HL-60 (cell line): ENCODE measurements at places on chromosomes 7 and 10.

- DNase-seq: no peak
Measured at GRCh38 chr10:67978749-67979148, 94.3 kb downstream of the SIRT1 start.

DNA sequence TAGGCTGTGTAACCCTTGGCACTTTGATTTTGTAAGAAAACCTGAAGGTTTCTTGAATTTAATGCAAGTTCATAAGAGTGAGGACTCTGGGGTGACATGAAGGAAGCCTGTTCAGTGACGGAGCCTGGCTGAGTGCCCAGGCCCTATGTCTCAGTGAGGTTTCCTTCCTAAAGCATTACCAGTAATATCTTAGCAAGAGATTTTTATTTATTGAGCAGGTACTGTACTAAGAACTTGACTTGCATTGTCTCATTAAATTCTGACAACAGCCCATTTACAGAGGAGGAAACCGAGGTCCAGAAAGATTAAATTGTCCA, 197.2 kb downstream of the HECW1 start:
- no peak for DNase-seq

DNA sequence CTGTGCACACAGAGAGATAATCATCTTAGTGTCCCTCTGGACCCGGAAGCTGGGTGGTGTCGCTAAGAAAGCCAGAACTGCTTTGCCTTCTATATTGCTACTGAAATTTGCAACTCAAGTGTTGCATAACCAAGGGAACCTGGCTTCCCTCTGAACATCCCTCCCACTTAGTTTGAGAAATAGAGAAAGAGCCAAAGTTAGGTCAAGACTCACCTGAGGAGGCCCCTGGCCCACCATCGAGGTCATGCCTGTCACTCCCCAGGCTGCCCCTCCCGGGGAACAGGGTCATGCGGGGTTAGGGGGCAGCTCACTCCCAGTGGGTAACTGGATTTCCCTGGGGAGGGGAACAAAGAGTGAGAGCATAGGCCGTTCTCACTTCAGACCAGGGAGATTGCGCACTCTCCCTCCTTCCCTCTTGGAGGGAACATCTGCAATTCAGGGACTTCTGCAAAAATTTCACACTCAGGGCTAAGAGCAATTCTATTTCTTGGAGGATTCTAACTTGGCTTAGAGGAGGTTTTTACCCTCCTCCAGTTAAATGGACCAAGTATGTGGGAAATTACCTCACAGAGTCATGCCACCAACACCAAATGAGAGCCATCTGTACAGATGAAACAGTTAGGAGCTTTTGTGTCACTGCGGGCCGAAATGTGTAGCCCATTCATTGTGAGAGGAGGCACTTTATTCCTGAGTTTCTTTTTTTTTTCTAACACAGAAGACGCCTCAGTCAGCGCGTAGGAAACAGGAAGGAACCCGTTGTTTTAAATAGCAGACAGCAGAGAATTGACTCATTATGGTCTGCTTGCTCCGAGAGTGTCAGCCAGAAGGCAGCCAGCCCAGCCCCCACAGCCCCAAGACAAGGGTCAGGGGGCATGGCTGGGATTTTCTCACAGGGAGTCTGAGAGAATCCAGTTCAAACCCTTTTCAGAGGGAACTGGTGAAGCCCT, 221.3 kb downstream of the ARHGAP12 start:
- peak; percentile 90 for DNase-seq

DNA sequence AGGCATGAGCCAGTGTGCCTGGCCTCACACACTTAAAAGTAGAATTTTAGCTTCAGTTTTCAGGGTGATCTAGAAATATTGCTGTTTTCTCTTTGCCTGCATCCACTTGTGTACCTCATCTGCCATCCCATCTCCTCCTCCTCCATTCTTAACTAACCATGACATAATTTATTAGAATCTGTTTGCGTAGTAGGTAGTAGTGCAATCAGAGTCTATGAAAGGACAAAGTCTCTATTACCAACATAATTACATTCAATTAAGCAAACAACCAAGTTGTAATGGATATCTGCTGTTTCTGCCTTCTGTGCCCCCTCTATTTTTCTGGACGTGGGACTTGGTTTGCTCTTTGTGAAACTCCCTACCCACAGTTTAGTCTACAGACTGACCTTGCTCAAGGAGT, 72.9 kb downstream of the CDK14 start:
- DNase-seq: no peak

DNA sequence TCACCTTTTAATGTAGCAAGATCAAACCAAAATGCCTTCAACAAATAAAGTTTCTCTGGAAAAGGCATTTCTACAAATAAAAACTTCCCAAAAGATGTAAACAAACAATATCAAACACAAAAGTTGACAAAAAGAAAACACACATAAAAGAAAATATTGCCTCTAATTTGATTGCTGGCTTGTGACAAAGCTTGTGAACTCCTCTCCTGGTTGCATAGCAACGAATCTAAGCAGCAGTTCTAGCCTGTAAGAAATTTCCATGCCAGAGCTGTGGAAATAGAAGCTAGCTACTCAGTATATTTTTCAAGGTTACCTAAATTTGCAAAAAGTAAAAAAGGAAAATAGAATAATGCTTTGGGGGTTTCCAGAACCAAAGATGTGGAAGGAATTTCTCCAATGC, 173.9 kb upstream of the CDK1 start:
- DNase-seq: no peak

- DNase-seq: no peak
Measured at GRCh38 chr7:148515237-148515636, 75.3 kb upstream of the C7orf33 start.

GRCh38 chr10:131083915-131084790, 227.4 kb downstream of the TCERG1L start:
- no peak for DNase-seq

GRCh38 chr7:113715981-113716856, 202.6 kb downstream of the PPP1R3A start:
- no peak for DNase-seq

- DNase-seq: no peak
Measured at GRCh38 chr7:81704595-81704994, 65.3 kb downstream of the HGF start.

GRCh38 chr10:1872151-1872726, 134.9 kb upstream of the ADARB2 start:
- no peak for DNase-seq

- no peak for DNase-seq
Measured at GRCh38 chr7:51236470-51237132, 80.0 kb downstream of the COBL start.

GRCh38 chr10:680745-681144, 8.7 kb downstream of the DIP2C start:
- DNase-seq: no peak

- no peak for DNase-seq
Measured at GRCh38 chr7:1413936-1414639, 45.2 kb downstream of the MICALL2 start.

GRCh38 chr10:42177077-42177792, 461.1 kb downstream of the ZNF33B start:
- no peak for DNase-seq

DNA sequence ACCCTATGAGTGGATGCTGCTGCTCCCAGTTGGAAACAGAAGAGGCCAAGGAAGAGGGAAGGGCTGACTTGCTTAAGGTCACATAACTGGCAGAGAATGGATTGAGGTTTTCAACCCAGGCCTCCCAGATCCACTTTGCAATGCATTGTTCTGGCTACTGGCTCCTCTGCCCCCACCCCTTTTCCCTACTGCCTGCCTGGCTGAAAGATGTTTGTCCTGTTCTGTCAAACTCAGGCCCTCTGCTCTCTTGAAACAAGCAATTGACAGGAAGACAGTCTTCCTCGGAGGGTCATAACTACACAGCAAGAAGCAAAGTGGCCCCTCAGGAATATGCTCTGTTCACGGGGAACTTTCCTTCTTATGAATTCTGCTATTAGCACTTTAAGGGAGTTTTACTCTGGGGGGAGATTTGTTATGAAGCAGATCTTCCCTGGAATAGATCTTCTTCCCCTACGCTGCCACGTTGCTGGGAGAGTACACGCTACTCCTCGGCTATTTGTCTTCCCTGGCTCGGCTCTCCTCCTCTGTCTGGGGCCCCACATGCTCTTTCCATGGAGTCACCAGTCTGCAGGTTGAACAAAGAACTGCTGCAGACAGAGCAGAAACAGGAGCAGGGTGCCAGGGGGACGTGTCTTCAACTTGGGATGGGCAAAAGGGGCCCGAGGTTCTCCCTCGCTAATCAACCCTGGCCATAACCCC, 436.1 kb downstream of the TYW1 start:
- no peak for DNase-seq

DNA sequence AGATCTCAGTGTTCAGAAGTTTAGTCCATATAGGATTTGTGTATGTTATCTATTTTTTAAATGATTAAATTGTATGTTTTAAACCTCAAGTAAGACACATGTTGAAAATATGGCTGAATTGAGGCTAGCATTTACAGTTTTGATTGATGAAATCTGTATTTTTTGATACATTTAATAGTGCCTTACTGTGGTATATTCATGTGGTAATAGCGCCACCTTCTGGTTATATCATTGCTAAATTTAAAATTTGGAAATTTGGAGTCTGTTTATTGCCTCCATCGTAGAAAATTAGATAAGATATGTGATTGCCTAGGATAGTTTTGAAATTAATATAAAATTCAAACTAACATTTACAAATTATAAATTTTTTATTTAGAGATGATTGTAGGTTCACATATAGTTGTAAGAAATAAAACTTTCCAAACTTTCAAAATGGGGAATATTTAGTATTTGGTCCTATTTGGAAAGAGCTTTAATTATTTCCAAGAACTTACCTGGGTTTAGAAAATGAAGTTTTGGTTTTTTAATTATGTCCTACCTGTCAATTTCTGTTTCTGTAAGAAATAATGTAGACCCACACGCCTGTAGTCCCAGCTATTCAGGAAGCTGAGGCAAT, 19.1 kb upstream of the ARMS2 start:
- no peak for DNase-seq

- DNase-seq: no peak
Measured at GRCh38 chr7:8357536-8357935, 75.9 kb upstream of the NXPH1 start.

GRCh38 chr10:89362929-89363328, 14.9 kb upstream of the IFIT1B start:
- DNase-seq: no peak
